ENCODE measurements at places on chromosomes 11 and 22. TPM values are rescaled to one million over a fixed set of nuclear protein-coding genes. Genes with fewer than 3 reads are reported as not detected.

Gene MFRP
- total RNA-seq, result 2.9 TPM

DNA sequence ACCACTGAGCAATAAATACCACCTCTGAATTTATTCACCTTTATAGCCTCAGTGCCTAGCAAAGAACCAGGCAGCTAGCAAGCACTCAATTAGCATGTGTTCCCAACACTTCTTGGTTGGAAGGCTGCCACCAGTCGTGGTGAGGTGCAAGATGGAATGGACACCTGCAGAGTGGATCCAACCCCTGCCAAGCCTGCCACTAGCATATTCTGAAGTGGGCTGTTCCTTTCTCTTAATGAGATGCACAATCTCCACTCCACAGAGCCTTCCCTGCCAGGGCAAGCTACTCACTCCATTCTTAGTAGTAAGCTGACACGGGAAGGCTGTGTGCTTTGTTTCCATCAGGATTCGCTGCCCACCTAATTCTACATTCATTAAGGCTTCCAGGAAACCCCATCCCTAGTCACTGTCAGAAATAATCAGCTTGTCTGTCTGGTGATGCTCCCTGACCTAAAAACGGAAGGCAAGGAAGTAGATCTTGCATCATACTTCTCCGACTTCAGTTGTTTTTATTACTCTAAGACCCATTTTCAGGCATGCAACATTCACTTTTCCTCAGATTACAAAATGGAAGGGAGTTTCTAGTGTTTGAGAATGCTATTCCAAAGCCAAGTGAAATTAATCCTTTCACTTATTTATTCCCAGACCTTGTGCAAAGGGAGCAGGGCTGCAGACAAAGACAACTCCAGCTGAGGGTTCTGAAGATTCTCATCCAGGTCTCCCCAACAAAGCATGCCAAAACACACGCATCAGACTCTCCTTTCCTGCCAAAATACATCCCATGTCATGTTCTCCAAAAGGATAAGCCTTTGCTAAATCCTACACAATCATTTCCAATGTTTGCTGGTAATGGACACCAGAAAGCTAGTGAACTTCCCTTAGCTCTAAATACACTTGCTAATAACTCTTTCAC is 128.0 kb downstream of the TENM4 start:
- DNase-seq, result no peak

Gene PLAAT3
- total RNA-seq, result 7.5 TPM

Gene FADS2
- 46.2 TPM for total RNA-seq

DNA sequence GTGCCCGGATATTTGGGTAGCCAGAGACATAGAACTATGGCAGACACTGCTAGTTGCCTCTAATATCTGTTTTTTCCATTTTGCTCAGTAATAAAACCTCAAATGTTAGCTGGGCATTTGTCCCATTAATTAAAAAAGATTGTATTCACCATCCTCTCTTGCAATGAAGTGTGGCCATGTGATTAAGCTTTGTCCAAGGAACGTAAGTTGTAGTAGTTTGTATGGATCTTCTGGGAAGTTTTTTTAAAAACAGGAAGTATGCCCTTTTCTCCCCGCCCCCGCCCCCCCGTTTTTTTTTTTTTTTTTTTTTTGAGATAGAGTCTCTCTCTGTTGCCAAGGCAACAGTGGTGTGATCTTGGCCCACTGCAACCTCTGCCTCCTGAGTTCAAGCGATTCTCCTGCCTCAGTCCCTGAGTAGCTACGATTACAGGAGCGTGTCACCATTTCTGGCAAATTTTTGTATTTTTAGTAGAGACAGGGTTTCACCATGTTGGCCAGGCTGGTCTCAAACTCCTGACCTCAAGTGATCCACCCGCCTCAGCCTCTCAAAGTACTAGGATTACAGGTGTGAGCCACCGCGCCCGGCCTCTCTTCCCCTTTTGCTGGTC is 1.7 kb upstream of the TMEM135 start:
- no peak for DNase-seq

Gene KBTBD3
- 15.2 TPM for total RNA-seq

Gene SMIM35
- total RNA-seq, result 1.4 TPM

Gene PDE3B
- 12.3 TPM for total RNA-seq

Gene RHOD
- 15.2 TPM for total RNA-seq

Gene OR51A4
- total RNA-seq, result 9.9 TPM

Gene USH1C
- total RNA-seq, result 5.3 TPM

DNA sequence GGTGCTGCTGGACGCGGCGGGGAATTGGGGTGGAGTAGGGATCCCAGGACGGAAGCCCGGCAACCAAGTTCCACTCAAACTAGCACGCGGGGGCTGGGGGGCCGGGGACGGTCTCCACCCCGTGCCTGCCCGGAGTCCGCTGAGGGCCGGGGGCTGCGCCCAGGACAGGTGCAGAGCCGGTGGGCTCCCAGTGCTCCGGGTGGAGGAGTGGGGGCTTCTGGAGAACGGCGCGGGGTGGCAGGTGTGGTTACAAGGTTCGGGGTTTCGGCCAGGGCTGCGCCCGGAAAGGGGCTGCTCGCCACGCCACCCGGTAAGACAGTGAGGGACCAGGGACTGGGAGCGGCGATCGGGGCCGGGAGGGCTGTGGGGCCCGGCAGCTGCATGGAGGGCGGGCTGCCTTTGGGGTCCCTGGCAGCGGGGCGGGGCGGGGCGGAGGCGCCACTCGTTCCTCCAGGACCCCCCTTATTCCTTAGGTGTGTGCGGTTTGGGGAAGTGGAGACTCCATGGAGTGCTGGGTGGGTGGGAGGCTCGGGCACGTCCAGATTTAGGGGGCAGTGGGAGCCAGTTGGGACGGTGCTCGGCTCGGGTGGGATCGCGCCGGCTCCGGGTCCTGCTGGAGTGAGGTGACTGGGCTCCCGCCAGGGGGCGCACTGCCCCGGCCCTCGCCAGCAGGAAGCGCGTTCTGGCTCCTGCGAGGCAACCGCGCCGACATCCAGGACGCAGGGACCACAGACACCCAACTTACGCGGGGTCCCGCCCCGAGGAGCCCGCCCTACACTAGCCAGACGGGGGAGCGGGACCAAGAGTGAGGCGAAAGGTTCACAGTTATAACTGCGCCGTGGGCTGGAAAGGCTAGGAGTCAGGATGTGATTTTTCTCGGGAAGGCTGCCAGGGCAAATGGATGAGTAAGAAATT is 868 bp downstream of the TSPAN18 start:
- DNase-seq, result peak; percentile 88

- DNase-seq, result peak; percentile 15
Measured at GRCh38 chr11:5476186-5476819, 12.2 kb upstream of the OR52D1 start.

Gene DNAJB13
- 3.6 TPM for total RNA-seq

DNA sequence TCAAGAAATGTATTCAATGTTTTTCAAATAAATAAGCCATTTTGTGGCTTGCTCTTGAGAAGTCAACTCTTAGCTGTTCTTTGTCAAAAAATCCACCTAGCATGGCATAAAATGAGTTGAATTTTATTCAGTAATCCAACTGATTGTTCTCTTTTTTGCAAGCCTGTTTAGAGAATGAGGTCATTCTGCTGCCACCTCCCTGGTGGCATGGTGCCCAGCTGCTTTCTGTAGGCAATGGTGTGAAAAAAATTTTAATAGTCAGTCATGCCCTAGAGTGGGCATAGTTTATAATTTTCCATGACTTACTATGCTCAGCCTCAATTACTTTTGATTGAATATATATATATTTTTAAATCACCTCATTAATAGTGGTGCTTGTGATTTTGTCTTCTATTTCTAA is 177.2 kb downstream of the INSC start:
- DNase-seq, result no peak

DNA sequence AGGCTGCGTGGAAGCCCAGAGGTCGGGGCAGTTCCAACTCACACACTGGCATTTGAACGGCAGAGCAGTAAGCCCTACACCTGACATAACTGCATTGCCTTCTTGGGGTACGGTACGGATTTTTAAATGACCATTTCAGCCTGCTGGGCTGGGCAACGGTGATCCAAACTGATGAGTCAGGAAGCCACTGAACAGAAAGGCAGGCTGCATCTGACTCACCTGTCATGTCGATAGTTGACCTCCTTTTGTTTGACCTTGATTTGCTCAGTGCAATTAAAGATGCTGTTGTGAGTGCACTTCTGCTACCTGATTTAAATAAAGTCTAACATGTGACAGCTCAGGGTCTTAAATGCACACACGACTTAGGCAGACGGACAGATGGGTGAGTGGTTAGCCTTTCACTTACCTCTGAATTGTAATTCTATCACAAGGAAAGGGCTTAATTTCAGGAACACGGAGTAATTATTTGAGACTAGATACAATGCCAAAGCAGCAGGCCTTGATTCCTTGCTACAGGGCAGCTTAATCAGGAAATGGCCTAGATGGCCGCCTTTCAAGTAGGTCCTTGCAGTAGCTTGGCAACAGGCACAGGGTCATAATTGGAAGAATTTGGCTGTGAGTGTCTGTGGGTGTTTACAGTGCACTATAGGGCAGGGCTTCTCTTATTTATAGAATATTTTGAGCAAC is 52.2 kb downstream of the BMAL1 start:
- DNase-seq, result no peak

Gene EIF3F
- 96.3 TPM for total RNA-seq

Gene CEP57
- 119 TPM for total RNA-seq

DNA sequence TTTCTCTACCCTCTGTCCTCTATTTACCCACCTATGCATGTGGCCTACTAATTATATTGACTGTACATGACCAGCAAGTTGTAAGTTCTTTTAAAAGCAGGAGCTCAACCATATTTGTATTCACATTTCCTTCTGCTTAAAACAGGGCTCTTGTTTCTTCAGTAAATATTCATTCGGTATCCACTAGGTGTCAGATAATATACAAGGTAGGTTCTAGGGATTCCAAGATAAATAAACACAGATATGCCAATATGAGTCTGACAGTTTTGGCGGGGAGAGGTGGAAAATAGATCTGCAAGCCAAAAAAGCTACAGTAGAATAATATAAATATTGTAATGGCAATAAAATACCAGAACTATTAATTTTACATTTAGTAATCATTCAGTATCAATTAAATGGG is 15.3 kb upstream of the RAB30 start:
- DNase-seq, result no peak

DNA sequence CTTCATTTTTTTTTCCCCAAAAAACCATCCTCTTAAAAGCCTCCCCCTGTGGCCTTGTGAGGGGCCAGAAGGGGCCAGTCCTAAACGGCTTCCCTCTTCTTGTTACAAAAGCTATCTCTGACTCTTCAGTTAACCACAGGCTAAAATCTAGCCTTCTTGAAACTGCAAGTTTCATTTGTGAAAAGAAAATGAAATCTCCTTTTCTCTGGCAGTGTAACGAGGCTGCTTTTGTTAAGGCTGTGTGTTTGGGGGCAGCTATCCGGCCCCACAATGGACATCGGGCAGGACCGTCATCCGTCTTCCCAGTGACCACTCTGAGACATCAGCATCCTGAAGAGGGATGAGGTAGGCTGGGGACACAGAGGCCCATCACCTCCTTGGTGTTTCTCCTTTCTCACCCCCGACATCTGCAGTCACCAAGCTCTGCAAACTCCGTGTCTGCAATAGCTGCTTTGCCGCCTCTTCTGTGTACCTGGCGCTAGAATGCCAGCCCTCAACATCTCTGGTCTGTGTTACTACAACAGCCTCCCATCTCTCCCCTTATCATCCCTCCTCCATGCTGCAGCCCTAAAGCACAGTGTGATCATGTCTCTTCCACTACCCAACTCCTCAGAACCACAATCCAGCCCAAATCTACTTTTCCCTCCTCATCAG is 94.0 kb downstream of the RCN1 start:
- no peak for DNase-seq

Gene OR51B4
- 3.1 TPM for total RNA-seq

Gene RASSF7
- total RNA-seq, result 1.7 TPM

GRCh38 chr11:27363576-27364117 is 632 bp upstream of the CCDC34 start:
- no peak for DNase-seq

Measured in umbilical cord (tissue), 2 donors.